ENCODE measurements at places on chromosomes 7 and 10. TPM values are rescaled to one million over a fixed set of nuclear protein-coding genes. Genes with fewer than 3 reads are reported as not detected.

SORBS1 gene
- total RNA-seq, result 457 TPM

DNA sequence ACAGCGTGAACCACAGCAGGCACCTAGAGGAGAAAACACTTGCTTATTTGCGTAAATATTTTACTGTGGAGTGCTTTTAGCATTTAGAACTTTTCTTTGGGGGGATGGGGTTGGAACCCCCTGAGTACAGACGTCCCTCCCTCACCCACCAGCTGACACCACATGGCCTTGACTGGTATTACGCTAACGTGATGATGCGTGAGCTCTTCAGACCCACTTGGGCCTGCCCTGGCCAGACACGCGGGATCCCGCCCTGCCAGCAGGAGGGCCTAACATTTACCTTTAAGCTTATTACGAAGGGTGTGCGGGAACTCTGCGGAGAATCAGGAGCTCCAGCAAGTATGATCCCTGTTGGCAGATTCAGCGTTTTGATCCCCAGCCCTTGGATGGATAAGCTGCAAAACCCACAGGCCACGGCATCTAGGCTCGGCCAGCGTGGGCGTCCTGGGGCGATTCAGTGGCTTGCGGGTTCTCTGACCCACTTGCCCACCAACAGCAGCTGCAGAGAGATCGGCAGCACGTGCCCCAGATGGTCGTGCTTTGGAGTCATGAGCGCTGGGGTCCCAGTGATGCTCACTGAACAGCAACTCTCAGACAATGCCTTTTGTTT, 545.5 kb upstream of the FOXK1 start:
- H3K27ac ChIP-seq, result no peak overlapping the region
- no peaks in the 10 kb centered on the region for H3K27me3 ChIP-seq
- no peak for DNase-seq
- no peak overlapping the region for H3K4me3 ChIP-seq

- no peak overlapping the region for H3K27ac ChIP-seq
- H3K4me1 ChIP-seq, result peaks cover 18% of the 10 kb centered on the region
- no peak overlapping the region for H3K4me3 ChIP-seq
- no peaks in the 10 kb centered on the region for H3K27me3 ChIP-seq
These were observed 20.0 kb downstream of the AMZ1 start for GRCh38 chr7:2708041-2708440.

- no peak for DNase-seq
- H3K36me3 ChIP-seq, result no peaks in the 10 kb centered on the region
- no peak overlapping the region for H3K27ac ChIP-seq
These were observed 120.4 kb downstream of the CDK6 start for GRCh38 chr7:92715963-92716362.
